ENCODE measurements at places on chromosomes 5 and 9.

DNA sequence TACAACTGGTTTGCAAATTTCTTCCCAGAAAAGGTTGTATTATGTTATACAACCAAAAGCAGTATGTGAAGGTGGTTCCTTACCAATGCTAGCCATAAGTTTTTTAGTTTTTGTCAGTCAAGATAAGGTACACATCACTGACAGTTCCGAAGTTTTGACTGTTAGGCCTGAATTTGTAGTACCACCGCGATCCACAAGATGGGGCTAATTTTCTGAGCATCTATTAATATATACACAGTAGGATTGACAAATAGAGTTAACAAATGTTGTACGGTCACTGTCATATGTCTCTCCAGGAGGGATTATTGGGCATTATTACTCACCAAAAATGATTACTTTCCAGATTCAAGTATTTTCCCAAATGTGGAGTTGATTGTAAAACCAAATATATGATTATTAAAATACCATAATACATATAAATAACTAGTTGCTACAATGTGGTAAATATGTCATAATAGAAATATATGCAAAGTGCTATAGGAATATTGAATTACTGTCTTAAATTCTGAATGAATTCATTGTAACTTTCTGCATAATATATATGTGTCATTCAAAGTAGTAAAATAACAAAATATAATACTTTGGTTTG is 28.4 kb upstream of the LRRC19 start:
- peak; percentile 14 for DNase-seq

GRCh38 chr9:107337676-107338590 is 54.9 kb downstream of the RAD23B start:
- DNase-seq = no peak

- no peak for DNase-seq
These were observed 135.8 kb downstream of the KDM4C start for GRCh38 chr9:6893350-6894131.

DNA sequence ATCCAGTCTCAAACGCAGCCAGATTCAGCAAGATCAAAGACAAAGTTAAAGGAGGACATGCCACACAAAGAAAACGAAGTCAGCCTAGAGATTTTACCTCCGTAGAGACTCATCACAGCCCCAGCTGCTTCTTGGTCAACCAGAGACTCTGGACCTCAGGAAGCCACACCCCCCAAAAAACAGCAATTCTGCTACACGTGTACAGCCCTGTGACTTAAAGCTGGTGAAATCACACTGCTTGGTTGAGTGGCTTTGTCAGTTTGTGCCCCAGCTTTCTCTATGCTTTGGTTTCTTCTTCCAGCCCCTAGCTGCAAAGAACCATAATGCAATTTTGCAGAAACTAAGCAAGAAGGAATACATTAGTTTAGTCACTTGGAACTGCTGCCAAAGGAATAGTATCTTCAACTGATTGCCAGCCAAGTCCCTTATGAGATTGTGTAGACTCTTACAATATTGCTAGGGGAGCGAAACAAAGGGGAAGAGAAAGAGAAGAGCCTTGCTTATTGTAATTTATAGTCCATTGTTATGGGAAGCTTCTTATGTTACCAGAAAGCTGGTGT is 158.8 kb upstream of the ZNF462 start:
- DNase-seq = no peak
